ENCODE measurements at places on chromosomes 12 and 14.

DNA sequence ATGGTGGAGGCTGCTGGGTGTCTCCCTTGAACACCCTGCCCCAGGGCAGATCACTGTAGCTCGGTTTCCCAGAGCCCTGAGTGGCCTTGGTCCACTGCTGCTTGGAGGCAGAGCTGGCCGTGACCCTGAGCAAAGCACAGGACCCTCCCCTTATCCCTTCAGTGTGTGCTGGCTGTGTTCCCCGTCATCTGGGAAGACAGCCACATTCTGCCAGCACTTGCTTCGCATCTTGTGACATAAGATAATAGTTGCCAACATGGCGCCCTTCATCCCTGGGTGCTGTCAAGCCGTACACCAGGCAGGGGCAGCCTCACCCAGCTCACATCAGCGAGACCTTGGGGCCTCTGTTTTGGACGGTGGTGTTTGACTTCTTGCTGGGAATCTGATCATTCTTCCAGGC is 12.1 kb upstream of the ALDH2 start:
- DNase-seq, result no peak

DNA sequence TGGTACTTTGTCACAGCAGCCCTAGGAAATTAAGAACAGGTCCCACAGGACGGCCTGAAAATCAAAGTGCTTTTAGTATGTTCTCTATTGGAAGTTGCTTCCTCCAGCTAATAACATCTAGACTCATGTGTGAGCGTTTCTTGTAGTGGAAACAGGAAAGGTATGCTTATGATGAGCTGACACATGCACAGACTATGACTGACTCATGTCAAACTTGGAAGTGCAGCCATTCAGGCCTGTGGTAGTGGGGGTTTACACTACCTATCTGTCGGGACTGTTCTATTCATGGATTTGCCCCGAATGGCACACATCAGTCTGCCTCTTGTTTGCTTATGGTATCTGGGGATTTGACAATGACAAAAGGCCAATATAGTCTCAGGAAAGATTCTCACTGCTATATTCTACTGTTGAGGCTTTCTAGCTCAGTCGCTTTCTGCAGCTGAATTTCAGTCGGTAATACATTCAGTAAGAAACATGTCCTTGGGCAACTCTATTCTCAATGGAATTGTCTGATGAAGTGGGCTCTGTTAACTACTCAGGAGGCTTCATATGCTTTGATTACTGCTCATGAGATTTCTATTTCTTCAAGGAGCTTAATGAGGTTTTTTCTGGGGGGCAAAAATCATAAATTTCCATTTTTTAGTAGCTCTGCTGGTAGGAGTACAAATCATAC is 270.3 kb upstream of the DAAM1 start:
- DNase-seq, result no peak

- peak; percentile 26 for DNase-seq
Observed at GRCh38 chr14:92040431-92041051, 682 bp upstream of the TRIP11 start.

- DNase-seq, result no peak
Observed at GRCh38 chr14:50350975-50351374, 38.9 kb downstream of the DMAC2L start.

DNA sequence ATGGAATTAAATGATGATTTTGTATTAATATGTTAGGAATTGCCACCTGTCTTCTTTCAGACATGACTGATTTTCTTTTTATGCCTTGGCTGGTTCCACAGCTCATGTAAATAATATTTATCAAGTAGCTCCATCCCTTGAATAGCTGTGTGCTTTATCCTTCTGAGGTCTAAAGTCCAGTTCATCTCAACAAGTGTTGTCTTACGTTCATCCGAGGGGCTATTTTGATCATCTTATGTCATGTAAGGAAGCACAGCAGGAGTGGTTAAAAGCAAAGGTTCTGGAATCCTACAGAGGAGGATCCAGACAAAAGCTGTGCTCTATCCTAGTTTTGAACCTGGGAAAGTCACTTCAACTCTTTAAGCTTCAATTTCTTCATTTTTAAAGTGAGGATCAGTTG is 123.7 kb upstream of the ATP2B1 start:
- no peak for DNase-seq

- no peak for DNase-seq
Observed at GRCh38 chr14:89845346-89845745, 109.2 kb downstream of the EFCAB11 start.

DNA sequence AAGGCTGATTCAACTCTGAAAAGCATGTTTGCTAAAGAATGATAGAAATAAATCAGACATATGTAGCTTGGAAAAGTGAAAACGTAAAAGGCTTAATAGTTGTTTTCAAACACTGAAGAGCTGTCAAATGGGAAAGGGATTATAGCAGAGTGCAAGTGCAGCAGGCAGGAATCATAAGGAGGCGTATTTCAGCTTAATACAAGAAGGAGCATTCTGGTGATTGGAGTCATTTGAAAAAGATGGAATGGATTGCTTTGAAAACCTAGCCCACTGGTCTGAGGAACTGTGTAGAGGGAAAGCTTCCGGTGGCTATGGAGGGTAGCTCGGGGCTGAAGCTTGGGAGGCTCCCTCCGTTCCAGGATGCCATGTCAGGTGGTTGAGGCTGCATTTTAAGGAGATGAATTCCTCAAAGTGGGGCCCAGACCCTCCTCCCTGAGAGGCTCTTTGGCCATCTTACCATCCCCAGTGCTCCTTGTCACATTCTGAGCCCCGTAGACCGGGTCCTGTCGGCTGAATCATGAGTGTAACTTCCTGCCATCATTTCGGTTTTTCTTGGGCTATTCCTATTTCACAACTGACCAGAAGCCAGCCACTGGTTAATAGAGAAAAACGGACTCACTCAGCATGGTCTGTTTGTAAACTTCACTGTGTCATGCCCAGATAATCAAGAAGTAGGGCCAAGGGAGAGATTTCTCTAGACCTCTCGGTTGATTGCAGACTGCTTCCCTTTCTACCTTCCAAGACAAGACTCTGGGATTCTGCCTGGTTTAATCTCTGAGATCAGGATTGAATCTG is 6.5 kb downstream of the WNT5B start:
- DNase-seq, result no peak

GRCh38 chr14:49946320-49947141 is 53.6 kb downstream of the ARF6 start:
- DNase-seq, result no peak

GRCh38 chr14:97456958-97457357 is 659.8 kb downstream of the VRK1 start:
- DNase-seq, result peak; percentile 4

- no peak for DNase-seq
Observed at GRCh38 chr12:25384893-25385248, 134.1 kb upstream of the KRAS start.

GRCh38 chr12:9040484-9041186 is 51.3 kb downstream of the KLRG1 start:
- no peak for DNase-seq

DNA sequence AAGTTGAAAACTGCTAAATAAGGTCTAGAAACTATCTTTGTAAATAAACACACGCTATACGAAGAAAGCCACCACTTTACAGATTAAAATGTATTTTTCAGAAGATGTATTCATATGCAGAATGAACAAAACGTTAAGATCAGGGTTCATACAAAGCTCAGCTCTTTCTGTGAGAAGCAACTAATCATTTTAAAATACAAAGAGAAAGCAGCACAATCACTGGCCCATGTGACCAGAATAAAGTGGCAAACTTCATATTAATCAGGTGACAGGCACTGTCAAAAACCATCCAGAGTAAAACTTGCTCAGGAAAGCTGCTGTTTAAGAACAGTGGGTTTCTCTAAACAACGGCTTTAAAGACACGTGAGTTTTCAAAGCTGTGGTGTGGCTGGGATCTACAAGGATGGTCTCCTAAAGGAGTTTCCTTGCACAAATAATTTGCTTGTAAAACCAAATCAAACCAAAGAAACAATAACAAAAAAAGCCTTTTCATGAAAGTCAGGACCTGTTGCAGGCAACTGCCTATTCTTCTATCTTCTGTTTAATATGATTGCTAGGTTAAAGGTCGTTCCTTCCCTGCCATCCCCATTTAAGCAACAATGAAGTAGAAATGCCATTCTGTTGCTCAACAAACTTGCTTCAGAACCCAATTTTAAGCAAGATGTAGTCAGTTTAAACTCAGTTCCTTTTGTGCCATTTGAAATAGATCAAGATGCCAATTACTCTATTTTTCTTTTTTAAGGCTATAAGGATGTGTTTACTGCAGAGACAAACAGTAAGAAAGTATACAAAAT is 22.3 kb downstream of the SEL1L start:
- no peak for DNase-seq

GRCh38 chr12:64760808-64761573 is 1.8 kb upstream of the GNS start:
- DNase-seq, result no peak

Data from ELF-1 (cell line).